ENCODE measurements at places on chromosomes 5 and 9. TPM values are rescaled to one million over a fixed set of nuclear protein-coding genes. Genes with fewer than 3 reads are reported as not detected.

- no peak for DNase-seq
- H3K27me3 ChIP-seq, result no peaks in the 10 kb centered on the region
- H3K36me3 ChIP-seq, result no peaks in the 10 kb centered on the region
- no peak overlapping the region for H3K4me3 ChIP-seq
- H3K27ac ChIP-seq, result no peak overlapping the region
- H3K4me1 ChIP-seq, result no peaks in the 10 kb centered on the region
Measured at GRCh38 chr9:90309809-90310520, 332.7 kb downstream of the DIRAS2 start.

DNA sequence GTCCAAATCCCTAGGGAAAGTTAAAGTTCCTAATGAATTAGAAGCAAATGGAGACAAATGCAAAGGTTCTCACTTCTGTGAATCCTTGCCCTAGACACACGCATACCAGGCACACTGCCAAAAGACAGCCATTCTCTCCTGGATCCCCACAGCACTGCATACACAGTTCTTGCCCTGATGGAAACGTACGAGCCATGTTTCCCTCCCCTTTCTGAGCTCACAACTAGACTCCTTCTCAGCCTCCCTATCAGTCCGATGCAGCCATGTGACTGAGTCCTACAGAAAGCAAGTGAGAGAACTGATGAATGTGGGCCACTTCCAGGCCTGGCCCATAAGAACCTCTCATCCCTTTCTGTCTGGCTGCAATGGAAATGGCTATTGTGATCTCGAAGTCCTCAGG, 92.0 kb downstream of the ZNF608 start:
- DNase-seq, result no peak
- H3K27me3 ChIP-seq, result no peaks in the 10 kb centered on the region
- no peak overlapping the region for H3K27ac ChIP-seq
- H3K4me3 ChIP-seq, result no peak overlapping the region
- no peaks in the 10 kb centered on the region for H3K36me3 ChIP-seq
- peaks cover 83% of the 10 kb centered on the region for H3K4me1 ChIP-seq

GRCh38 chr9:86303316-86303975, 21.1 kb upstream of the ISCA1 start:
- peaks cover 15% of the 10 kb centered on the region for H3K36me3 ChIP-seq
- H3K4me3 ChIP-seq, result no peak overlapping the region
- no peaks in the 10 kb centered on the region for H3K27me3 ChIP-seq
- peaks cover 13% of the 10 kb centered on the region for H3K4me1 ChIP-seq
- DNase-seq, result no peak

- no peaks in the 10 kb centered on the region for H3K27me3 ChIP-seq
- H3K27ac ChIP-seq, result no peak overlapping the region
- peaks cover 5% of the 10 kb centered on the region for H3K36me3 ChIP-seq
- no peak for DNase-seq
- H3K4me3 ChIP-seq, result no peak overlapping the region
- H3K4me1 ChIP-seq, result peaks cover 6% of the 10 kb centered on the region
Measured at GRCh38 chr5:67799732-67800234, 415.8 kb upstream of the PIK3R1 start.

- peak; percentile 67 for DNase-seq
- no peaks in the 10 kb centered on the region for H3K27me3 ChIP-seq
- no peaks in the 10 kb centered on the region for H3K36me3 ChIP-seq
- no peak overlapping the region for H3K27ac ChIP-seq
Measured at GRCh38 chr5:13987843-13988464, 43.5 kb upstream of the DNAH5 start.

DNA sequence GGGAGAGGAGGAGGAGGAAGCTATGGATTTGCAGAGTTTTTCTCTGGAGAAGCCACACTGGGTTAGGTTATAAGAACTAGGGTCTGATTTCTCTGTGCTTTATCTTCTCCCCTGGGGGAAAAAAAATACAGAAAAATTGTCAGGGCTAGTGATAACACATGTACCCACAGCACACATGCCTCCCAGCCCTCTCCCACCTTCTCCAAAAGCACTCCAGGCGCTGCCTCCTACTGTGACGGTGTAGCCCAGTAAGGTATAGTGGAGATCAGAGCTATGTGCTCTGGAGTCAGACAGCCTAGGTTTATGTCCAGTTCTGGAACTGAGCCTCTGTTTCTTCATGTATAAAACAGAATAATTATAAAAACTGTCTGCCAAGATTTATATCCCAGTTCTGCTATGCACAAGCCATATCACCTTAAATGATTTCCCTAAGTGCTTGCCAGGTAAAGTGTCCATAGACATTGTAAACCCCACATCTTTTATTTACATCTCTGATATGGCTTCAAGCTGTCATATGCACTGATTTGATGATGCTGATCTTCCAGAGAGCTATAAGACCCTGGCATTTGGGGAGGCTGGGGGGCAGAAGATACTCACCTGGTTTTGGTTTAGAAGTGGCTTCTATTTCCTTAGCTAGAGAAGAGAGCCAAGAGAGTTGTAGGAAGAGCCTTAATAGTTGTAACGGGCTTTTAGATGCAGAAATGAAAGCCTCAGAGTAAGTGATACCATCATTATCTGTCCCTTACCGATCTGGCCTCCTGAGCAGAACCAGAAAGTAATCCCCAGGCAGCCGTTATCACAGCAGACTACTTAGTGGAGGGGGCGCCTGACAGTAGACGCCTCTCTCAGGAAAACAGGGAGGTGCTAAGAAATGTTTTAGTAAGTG, 7.6 kb downstream of the SLC1A3 start:
- H3K4me3 ChIP-seq, result no peak overlapping the region
- no peaks in the 10 kb centered on the region for H3K27me3 ChIP-seq
- no peak for DNase-seq
- no peak overlapping the region for H3K27ac ChIP-seq
- no peaks in the 10 kb centered on the region for H3K36me3 ChIP-seq

GRCh38 chr5:76389513-76390154, 13.5 kb upstream of the IQGAP2 start:
- no peak overlapping the region for H3K27ac ChIP-seq
- H3K4me3 ChIP-seq, result no peak overlapping the region
- H3K4me1 ChIP-seq, result peaks cover 21% of the 10 kb centered on the region
- no peak for DNase-seq

GRCh38 chr5:111076091-111076490, 4.6 kb downstream of the TSLP start:
- H3K4me1 ChIP-seq, result no peaks in the 10 kb centered on the region
- no peaks in the 10 kb centered on the region for H3K36me3 ChIP-seq
- no peak for DNase-seq

DNA sequence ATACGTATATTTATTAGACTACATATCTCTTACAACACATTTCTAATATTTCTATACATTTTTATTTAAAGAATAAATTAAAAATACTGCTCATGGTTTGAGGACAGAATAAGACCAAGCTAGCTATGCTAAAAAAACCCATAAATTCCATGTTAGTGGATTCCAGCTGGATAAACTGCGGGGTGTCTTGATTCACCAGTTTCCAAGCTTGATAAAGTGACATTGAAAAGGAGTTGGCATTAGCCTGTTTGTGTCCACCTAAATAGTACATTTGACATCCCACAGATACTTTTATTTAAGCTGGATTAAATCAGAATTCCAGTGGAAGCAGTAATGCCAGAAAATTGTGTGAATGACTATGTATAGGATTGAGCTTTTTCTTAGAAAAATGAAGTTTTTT, 80.1 kb downstream of the GABRA6 start:
- H3K4me1 ChIP-seq, result peaks cover 8% of the 10 kb centered on the region
- DNase-seq, result no peak
- H3K27ac ChIP-seq, result no peak overlapping the region
- H3K36me3 ChIP-seq, result no peaks in the 10 kb centered on the region
- no peak overlapping the region for H3K4me3 ChIP-seq
- no peaks in the 10 kb centered on the region for H3K27me3 ChIP-seq

GRCh38 chr9:121622387-121623203, 28.8 kb upstream of the DAB2IP start:
- DNase-seq, result no peak
- no peaks in the 10 kb centered on the region for H3K4me1 ChIP-seq
- no peaks in the 10 kb centered on the region for H3K36me3 ChIP-seq
- no peak overlapping the region for H3K4me3 ChIP-seq
- H3K27me3 ChIP-seq, result no peaks in the 10 kb centered on the region

GRCh38 chr5:111254613-111255012, 30.4 kb downstream of the CAMK4 start:
- no peaks in the 10 kb centered on the region for H3K36me3 ChIP-seq
- H3K4me3 ChIP-seq, result no peak overlapping the region
- H3K27ac ChIP-seq, result no peak overlapping the region

DNA sequence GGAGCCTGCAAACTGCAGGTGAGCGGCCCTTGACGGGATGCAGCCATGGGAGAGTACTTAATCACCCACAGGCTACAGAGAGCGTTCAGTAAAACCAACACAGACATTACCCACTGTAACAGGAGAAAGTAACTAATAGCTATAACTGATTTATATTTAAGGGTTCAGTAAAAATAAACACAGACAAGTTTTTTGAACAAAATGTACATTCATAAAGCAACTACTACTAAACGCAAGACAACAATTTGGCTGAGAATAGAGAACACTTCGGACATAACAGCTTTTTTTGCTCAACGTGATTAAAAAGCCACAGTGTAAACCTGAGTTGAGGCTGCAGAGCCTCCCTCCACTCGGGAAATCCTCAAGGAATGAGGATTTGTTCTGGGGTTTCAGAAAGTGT, 61.7 kb downstream of the LIFR start:
- H3K27me3 ChIP-seq, result no peaks in the 10 kb centered on the region

- H3K27me3 ChIP-seq, result no peaks in the 10 kb centered on the region
- H3K4me1 ChIP-seq, result peaks cover 24% of the 10 kb centered on the region
- peak overlapping the region; percentile 51 for H3K27ac ChIP-seq
- H3K36me3 ChIP-seq, result peaks cover 27% of the 10 kb centered on the region
- DNase-seq, result no peak
- H3K4me3 ChIP-seq, result no peak overlapping the region
Measured at GRCh38 chr9:79652598-79652997, 80.8 kb downstream of the TLE4 start.

DNA sequence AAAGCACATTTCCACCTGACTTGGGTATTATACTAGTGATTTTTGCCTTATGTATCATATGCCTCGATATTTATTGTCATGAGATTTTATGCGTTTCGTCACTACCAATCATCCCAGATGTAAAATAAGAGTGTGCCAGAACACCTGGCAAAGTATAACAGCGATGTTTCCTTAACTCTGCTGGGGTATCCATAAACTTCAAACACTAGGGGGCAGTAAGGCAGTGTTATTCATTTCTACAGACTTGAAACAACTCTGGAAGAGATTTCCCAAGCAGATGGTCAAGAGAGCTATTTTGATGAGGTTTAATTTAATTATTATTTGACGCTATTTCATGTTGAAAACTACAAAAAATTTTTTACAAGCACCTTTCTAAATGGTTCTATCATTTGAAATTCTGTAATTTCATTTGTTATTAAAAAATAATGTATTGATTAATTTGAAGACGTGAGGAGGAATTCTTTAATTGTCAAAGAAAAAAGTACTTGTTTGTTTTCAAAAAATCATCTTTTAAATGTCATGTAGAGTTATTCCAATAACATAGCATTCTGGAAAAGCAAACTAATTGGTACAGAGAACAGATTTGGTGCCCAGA, 388.5 kb upstream of the CTNND2 start:
- H3K4me3 ChIP-seq, result no peak overlapping the region
- H3K27ac ChIP-seq, result no peak overlapping the region
- H3K27me3 ChIP-seq, result no peaks in the 10 kb centered on the region
- peak; percentile 70 for DNase-seq
- peaks cover 3% of the 10 kb centered on the region for H3K36me3 ChIP-seq
- no peaks in the 10 kb centered on the region for H3K4me1 ChIP-seq

Gene CPEB4
- total RNA-seq, result 8.7 TPM

Gene PAPPA
- total RNA-seq, result 0.65 TPM

Gene ENTREP1
- 1.8 TPM for total RNA-seq

All from neural progenitor cell (in vitro differentiated cells).